ENCODE measurements at places on chromosomes 4 and X.
A peak's percentile ranks its signal among the peaks of the same experiment; 100 is the strongest.

DNA sequence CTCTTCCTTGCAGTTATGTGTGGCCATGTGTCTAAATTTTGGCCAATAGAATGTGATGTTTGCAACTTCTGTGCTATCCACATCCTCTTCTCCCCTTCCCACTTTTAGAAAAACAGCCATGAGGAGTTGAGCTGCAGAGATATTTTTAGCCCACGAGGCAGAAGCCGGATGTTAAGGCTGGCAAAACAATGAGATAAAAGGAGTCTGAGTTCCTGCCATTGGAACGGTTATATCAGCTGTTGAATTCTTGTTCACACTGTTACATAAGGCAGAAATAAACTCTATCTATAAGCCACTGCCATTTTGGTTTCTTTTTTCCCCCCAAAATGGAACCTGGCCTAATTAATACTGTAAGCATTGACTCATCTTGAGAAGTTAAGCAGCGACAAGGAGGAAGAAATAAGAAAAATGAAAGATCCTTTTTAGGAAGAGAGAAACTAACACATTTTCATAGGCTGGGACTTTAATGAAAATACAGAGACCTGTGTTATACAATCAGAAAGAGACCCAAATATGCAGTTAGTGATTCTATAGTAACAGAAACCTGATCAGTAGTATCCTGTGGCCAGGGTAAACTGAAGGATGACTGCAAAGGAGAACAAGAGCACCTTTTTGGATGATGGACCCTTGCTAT is 200.5 kb downstream of the INPP4B start:
- no peak for DNase-seq

DNA sequence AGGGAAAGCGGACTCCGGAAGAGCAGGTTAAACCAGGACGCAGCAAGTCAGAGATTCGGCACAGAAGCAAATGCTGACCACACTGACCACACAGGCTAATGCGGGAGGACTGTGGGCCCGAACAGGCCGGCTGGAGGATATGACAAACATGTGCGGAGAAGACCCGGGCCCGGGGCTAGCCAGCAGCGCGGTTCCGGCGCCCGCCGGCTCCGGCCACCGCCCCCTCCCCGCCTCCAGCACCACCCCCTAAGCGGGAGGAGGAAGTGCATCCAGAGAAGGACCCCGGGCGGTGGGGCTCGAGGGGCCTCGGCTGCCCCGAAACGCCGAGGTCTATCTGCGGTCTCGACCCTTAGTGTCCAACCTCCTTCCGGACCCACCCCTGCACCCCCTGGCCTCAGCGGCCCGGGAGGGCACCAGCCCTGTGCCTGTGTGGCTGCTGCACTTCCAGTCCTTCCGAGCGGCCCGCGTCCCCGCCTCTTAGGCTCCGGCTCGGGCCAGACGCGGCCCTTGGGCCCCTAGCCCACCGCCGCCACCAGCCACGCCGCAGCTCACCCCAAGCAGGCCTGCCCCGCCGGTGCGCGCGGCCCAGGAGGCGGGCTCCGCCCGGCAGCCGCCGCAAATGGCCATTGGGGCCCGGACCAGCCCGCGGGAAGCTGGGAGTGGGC is 2.1 kb downstream of the ELOVL6 start:
- peak; percentile 83 for DNase-seq

DNA sequence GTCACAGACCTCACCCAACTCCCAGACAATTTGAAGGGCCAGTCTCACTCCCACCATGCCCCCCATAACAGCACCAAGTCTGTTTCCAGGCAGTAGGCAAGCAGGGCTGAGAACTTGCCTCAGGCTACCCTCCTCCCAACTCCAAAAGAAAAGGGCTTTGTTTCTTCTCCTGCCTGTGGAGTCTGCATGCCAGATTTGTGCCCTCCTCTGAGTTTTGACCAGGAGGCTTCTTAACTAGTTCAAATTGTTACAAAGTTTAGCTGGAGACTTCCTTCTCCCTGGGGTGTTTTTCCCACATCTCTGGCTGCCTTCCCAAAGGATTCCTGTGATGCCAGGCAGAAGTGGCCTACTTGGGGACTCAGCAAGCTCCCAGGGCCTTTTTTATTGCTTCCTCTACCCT is 29.6 kb downstream of the PBDC1 start:
- no peak for DNase-seq

- DNase-seq: no peak
Observed at GRCh38 chrX:118167361-118167760, 50.8 kb upstream of the KLHL13 start.

DNA sequence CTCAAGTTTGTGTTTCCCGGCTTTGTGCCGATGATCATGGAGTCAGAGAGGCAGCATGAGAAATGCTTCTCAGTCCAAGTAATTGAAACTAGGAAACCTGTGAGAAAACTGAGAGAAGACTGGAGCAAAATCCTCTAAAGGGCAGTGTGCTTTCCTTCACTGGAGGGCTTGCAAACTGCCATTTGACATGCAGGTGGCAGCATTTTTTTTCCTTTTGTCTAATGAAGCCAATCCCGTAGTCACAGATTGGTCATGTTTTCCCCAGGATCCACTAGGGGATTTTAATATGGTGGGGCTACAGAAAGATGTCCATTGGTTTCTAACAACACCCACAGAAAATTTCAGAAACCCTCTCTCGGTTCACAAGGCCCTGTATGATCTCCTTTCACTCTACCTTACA is 117.4 kb upstream of the NUDT10 start:
- DNase-seq: no peak

- DNase-seq: no peak
Observed at GRCh38 chr4:7787681-7788141, 151.9 kb downstream of the AFAP1 start.
